Stimulated activated CD8-positive, alpha-beta memory T cell treated with anti-CD3 and anti-CD28 coated beads, Interleukin-2, amount 100 ng/mL, for 1 hour (primary cell): ENCODE measurements at places on chromosomes 5 and 9.

DNA sequence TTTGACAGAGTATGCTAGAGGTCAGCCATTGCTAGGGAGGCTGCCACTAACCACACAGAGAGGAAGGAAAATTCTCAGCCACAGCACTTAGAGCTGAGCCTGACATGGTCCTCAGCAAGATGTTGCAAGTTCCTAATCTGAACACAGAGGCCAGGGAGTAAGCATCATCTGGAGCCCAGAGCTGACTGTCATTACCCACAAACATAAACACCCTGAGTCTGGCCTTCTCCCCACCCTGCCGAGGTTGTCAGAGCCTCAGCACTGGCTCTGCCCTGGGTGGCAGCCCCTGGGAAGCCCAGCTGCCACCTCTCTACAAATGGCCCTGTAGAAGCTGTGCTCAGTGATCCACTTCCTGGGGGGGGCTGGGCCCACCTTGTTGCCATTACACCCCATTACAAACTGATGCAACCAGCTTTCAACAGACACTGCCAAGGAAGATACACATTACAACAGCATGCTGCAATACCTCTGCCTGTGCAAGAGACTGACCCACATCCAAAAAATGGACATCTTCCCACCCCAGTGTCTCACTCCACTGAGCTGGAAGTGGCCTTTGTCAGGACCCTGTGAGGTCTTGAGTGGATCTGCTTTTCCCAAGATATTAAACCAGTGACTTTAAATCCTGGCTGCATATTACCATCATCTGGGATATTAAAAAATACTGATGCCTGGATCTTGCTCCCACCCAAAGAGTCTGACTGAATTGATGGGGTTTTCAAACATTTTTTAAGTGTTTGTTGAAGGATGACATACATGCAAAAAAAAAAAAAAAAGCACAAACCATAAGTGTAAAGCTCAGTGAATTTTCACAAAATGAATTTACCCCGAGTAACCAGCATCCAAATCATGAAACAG, 33.0 kb downstream of the IRF1 start:
- DNase-seq = no peak

- DNase-seq = no peak
These were observed 25.7 kb upstream of the C5orf47 start for GRCh38 chr5:173963182-173963838.

DNA sequence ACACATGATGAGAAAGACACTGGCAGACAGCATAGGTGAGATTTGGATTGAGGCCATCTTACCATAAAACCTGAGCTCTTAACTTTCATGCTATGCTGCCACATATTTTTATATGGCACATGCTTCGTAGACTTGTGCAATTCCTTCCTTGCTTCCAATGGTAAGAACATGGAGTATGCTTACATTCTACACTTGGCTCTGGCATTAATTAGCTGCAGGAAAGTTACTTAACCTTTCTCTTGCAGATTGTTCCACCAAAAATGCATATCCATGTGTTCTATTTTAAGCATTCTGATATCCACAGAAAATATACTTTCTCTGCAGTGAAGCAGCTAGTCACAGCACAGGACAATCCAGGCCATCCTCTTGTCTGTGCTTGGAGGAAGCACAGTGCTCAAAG, 119.4 kb downstream of the MPDZ start:
- DNase-seq = no peak

DNA sequence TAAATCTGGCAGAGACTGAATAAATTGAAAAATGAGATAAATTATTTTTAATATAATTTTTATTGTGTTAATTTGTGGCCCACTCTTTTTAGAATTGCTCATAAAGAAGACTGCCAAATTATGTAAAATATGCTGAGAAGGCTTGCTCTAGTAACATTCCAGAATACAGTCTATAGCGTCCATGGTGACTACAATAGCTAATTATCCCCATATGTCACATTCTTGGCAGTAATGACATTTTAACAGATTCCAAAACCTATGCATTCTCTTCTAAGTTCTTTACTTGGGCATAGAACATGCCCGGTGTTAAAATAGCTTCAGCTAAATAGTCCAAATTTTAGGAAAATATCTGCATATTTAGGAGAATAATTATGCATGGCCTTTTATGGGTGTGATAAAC, 697.0 kb upstream of the SEMA6A start:
- no peak for DNase-seq

GRCh38 chr9:676780-677438, 164.6 kb upstream of the DMRT1 start:
- no peak for DNase-seq

DNA sequence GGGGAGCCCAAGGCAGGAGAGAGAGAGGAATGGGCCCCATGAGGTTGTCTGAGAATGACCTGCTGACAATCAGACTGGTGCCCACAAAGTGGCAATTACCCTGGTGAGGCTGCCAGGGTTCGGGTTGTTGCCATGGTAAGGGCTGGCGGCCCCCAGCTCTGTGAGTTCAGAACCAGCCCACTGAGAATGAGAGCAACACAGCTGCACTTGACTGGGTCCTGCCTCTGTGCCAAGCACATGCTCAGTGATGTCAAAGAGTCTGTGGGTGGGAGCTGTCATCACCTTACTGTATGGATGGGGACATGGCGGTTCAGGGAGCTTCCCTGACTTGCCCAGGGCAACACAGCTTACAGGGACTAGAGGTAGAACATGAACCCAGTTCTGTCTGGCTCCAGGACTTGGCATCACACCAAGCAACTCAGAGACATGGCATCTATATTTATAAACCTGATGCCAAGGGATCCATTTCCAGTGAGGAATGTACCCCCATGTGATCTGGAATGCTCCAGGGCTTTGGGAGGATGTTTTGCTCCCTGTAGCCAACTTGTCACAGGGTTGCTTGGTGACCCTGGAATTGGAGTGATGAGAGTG, 38.2 kb upstream of the TEX48 start:
- no peak for DNase-seq

DNA sequence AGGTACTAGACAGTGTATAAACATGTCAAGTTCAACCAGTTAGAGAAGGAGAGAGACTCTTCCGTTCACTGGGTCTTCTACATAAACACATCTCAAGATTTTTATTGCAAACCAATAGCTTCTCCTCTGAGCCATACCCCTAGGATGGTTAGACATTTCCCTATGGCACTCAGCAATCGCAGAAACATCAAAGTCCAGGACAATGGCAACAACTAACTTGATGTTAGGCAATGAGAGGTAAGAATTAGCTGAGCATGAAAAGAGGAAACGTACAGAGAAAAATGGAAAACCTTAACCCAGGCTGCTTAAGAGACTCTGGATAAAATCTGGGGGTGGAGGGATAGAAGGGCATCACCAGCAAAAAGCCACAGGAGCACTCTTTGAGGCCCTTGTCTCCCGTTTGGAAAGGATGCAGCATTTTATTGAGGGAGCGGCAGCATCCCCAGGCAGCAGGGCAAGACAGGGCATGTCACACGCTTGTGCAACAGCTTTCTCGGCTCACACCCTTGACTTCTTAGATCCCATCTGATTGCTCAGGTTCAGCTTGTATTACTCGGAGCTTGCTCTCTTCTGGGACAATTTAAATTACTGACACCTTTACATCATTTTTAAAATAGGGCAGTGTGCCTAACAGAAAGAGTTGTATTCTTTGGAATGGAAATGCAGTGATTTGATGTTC, 8.6 kb upstream of the PSAT1 start:
- no peak for DNase-seq

DNA sequence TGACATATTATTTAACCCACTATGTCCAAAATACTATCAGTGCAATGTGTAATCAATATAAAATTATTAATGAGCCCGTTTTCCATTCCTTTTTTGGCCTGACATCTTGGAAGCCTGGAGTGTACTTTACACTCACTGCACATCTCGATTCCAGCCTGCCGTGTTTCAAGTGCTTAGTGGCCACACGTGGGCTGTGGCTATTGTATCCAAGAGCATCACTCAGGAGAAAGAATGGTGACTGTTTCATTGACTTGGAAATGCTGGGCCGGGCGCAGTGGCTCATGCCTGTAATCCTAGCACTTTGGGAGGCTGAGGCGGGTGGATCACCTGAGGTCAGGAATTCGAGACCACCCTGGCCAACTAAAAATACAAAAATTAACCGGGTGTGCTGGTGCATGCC, 54.5 kb downstream of the CFAP77 start:
- DNase-seq = no peak

- no peak for DNase-seq
These were observed 39.7 kb upstream of the GABRP start for GRCh38 chr5:170743876-170744212.

- no peak for DNase-seq
These were observed 30.5 kb upstream of the EEIG1 start for GRCh38 chr9:128011071-128011817.

DNA sequence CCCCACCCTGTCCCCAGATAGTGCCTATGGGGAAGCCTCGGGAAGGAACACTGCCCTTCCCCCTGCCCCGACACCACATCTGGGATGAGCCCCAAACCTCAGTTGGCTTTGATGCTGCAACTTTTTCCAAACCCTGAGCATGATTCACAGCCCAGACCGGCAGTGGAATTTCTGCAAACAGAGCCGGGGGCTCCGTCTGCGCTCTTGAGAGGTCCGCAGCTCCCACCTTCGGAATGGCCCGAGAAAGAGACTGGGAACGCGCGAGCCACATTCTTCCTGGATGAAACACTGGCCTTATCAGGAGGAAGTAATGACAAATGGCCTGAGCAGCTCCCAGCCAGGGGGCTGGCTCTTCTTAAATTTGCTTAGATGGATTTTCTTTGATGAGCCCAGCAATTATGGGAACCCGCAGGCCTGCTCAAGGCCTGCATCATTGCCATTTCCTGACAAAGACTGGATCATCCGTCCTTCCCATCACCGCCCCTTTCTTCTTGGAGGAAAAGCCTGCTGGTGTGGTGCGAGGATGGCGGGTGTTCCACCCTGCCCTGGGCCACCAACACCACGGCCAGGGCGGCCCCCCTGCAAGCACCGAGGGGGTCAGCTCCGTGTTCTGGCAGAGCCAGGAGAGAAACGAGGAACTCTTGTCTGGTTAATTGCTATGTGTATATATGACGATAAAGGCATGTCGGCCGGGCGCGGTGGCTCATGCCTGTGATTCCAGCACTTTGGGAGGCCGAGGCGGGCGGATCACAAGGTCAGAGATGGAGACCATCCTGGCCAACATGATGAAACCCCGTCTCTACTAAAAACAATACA, 38.8 kb upstream of the COL5A1 start:
- no peak for DNase-seq

DNA sequence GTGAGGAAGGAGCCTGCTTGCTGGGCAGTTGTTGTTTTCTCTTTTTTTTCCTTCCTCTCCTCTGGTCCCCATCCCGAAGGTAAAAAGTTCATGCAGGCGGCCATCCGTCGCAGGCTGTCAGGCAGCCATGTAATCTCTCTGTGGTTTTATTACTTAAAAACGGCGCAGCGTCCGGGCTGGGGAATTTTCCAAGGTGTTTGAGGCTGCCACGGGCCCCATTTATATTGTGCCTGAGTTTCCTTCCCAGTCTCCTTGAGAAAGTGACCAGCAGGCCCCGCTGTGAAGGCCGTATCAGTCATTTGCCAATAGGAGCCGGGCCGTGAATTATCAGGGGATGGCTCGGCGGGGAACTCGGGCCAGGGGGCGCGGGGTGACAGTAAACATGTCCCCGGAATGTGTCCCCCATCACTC, 289.7 kb downstream of the PBX3 start:
- no peak for DNase-seq

DNA sequence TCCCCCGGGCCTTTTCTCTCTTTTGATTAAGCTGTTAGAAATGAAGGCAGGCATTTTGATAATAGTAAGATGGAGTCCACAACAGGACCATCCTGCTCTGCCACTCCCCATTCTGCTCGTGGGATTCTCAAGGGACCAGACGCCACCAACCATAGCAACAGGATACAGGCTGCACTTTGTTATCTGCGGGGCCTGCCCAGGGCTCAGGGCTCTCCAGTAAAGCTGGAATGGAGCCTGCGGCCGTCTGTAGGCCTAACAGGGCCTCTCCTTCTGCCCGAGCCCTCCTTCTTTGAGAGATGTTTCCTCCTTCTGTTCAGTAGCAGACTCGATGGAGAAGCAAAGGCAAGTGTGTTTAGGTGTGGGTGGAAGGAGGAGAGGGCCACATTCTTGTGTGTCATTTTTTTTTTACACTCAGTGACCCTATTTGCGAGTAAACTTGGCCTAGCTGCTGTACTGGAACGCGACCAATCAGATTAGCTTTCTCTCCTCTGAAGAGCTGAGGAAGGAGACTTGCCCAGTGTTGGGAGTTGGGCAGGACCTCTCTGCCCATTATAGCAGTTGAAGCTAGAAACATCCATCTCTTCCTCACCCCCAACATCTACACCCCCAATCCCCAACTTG, 8.9 kb upstream of the EPB41L4B start:
- DNase-seq = no peak

DNA sequence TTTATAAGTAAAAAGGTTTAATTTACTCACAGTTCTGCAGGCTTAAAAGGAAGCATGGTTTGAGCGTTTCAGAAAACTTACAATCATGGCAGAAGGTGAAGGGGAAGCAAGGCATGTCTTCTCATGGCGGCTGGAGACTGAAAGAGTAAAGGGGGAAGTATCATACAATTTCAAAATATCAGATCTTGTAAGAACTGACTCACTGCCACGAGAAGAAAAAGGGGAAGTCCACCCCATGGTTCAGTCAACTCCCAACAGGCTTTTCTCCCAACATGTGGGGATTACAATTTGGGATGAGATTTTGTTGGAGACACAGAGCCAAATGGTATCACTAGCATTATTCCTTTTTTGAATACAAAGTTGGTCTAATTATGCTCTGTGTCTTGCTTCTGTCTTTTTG, 627.9 kb upstream of the ST8SIA4 start:
- no peak for DNase-seq

- no peak for DNase-seq
These were observed 118.2 kb upstream of the CTNND2 start for GRCh38 chr5:12022444-12022843.

DNA sequence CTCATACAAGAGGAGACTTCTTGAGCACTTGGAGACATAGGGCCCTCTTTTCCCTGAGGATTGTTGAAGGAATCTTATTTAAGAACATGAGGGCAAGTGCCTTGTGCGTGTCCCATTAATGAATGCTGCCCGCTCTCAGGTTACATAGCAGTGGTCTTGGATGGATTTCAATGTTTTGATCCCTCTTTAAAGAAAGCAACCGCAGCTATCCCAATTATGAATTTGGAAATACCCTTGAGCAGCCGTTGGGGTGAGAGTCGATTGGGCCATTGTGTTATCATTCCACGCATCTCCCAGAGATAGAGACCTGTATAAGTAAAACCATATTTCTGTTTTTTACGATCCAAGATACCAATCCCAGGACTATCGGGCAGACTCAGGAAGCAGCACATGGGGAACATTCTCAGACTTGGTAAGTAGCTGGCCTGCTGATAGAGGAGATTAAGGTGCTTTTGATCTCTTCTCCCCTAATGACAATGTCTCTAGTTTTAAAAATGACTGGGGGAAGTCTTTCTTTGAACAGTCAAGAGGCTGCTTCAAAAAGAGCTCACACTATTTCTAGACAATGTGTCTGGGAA, 145.3 kb downstream of the MACROH2A1 start:
- no peak for DNase-seq
